Muscle of back (tissue), 13 donors: ENCODE measurements at places on chromosomes 5 and 9.

GRCh38 chr5:123433596-123433995, 10.4 kb upstream of the CEP120 start:
- no peak for DNase-seq

DNA sequence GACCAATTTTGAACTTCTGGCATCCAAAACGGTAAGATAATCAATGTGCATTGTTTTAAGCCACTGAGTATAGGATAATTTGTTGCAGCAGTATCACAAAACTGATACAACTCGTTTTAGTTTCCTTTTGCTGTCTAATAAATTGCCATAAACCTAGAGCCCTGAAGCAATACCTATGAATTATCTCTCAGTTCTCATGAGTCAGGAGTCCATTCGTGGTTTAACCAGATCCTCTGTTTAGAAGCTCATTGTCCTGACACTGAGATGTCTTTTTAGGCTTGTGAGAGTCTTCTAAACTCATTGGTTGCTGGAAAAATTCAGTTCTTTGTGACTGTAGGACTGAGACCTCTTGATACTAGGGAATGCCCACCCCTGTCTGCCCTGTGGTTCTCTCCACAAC, 262.9 kb downstream of the SEMA5A start:
- DNase-seq, result no peak

- no peak for DNase-seq
Measured at GRCh38 chr5:63211448-63212132, 633.0 kb downstream of the LRRC70 start.

DNA sequence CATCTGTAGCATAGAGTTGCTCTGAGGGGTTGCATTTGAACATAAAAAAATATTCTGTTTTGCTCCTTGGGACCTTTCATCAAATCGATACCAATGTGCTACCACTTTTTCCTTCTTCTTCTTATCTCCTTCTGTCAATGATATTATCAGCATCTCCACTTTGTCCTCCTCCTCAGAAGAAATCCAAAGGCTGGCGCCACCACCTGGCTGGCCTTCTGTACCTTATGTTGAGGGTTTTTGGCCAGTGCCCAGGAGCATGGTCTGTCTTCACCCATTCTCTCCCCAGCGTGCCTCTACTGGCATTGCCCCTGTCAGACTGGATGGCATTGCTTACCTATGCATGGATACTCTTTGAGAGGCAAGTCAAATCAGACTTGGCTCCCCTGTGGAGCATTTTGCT, 167.2 kb downstream of the CFAP90 start:
- no peak for DNase-seq

DNA sequence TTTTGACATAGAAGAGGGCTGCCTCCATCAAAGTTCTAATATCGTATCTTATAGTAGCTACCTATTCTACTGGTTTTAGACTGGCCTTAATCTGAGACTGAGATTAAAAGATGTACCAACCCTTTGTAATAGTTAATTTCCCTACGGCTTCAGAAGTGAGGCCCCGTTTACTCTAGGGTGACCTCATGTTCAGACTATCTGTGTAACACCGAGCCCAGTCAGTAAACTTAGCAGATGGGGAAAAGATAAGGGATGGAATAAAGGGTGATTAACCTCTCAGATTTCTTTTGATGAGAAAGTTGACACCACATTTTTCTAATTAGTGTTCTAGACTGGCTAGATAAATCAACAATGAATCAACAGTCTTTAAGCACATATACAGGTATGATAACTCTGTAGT, 283.1 kb downstream of the KCTD16 start:
- DNase-seq, result no peak

DNA sequence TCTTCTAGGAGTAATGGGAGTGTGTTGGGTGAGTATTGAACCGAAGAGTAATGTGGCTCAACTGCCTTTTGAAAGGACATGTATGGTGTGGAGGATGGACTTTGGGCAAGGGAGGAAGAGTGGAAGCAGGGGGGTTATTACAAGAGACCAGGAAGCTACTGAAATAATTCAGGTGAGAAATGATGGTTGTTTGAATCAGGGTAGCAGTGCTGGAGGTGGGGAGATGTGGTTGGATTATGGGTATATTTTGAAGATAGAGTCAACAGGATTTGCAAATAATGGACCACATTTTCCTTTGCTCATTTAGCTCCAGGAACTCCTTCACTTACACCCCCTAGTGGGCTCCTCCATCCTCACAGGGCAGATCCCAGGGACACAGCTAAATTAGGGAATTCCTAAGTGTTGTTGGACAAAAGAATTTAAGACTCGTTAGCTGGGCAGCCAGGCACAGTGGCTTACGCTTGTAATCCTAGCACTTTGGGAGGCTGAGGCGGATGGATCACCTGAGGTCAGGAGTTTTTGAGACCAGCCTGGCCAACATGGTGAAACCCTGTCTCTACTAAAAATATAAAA, 1.2 kb upstream of the SLC4A9 start:
- no peak for DNase-seq

DNA sequence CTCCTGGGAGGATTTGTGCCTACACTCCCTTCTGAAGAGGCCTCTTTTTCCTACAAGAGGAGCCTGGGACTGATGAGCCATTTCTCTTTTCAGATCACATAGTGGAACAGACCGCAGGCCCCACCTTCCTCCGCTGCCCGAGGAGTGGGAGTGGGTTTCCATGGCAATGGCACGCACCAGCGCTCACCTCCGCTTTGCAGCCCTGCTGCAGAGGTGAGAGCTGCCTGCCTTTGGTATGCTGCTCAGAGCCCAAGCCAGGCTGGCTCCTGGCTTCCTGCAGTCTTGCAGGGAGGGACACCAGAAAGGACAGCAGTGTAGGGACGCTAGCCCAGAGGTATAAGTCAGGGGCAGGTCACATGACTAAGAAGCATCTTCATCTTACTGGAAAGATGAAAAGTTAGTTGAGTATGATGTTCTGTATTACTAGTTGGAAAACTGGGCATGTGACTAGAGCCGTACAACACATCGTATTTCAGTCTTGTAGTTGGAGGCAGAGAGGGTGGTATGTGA, 12.4 kb downstream of the PTTG1 start:
- peak; percentile 38 for DNase-seq

DNA sequence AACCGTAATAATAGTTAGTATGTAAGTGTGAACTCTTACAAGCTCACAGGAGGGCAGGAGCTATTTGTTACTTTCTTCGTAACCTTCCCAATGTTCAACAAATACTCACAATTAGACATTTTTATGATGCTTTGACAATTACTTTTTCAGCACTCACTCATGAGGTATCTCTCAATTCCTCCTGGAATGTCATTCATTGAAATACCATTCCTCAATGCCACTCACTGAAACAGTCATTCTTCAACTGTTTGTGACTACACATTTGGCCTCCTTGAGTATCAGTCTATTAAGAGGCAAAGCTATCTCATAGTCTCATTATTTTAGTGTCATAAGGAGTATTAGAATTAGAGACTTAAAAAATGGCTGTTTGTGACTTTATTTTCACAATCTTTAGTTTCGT, 734.1 kb upstream of the DMAC1 start:
- no peak for DNase-seq

DNA sequence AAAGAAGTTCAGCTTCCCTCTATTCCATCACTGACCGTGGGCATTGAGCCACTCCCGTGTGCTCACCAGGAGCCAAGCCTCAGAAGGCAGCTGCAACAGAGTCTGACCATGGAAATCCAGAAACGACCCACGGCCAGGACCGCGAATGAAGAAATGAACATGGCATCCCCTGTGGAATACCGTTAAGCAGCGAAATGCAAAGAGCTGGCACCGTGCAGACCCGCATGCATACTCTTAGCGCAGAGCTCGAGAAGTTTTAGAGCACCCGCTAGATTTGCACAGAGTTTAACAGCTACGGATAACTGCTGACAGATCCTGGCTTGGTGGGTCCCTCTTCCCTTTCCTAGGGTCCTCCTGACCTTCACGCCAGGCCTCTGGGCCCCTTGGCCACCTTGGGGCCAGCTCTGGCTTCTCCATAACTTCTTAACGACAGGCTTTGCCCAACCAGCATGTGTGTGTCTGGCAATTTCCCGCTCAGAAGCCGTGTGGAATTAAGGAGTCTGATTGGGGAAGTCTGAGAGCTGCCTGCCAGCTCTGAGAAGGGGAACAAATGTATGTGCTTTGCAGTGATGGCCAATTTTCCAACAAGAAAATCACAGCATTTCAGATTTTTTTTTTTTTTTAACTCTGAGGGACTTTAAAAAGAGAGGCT, 75.3 kb upstream of the COL5A1 start:
- DNase-seq, result peak; percentile 65

GRCh38 chr5:12162863-12163262, 258.6 kb upstream of the CTNND2 start:
- no peak for DNase-seq

- no peak for DNase-seq
Measured at GRCh38 chr5:24161559-24161958, 483.2 kb downstream of the CDH10 start.

GRCh38 chr5:59756373-59757035, 137.0 kb downstream of the PDE4D start:
- DNase-seq, result no peak

GRCh38 chr9:135012166-135012565, 75.3 kb upstream of the OLFM1 start:
- DNase-seq, result no peak

- DNase-seq, result peak; percentile 75
Measured at GRCh38 chr5:151234476-151235238, 10.8 kb upstream of the CCDC69 start.

- DNase-seq, result no peak
Measured at GRCh38 chr5:34918025-34918424, 2.5 kb downstream of the BRIX1 start.

DNA sequence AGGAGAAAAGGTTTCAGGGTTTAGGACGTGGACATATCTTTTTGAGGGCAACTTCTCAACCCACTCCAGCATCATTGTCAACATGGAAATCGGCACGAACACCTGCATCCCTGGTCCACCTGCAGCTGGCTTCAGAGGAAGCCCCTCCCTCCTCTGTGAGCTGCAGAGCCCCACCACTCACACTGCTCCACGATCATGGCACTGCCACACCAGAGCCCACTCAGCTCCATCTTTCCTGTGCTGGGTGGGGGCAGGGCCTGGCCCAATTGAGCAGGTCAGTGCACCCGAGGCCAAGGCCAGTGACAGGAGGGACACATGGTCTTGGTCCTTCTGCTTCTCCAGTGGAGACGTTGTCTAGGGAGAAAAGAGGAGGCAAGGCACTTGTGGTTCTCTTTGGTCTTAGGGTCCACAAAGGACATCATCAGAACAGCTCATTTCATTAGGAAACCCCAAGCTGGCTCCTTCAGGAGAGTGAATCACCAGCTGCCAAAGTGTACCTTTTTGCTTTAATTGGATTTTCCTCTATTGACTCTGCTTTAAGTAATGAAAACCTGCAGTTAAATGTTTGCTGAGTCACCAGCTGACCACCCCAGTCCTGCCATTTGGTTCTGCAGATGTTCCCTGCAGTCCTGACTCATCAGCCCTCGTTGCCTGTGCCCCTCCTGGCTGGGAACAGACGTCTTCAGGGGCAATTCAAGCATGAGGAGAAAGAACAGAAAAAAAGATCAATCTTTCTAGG, 56.2 kb downstream of the UBE2QL1 start:
- peak; percentile 6 for DNase-seq

- DNase-seq, result no peak
Measured at GRCh38 chr5:107646418-107646817, 24.3 kb downstream of the EFNA5 start.

DNA sequence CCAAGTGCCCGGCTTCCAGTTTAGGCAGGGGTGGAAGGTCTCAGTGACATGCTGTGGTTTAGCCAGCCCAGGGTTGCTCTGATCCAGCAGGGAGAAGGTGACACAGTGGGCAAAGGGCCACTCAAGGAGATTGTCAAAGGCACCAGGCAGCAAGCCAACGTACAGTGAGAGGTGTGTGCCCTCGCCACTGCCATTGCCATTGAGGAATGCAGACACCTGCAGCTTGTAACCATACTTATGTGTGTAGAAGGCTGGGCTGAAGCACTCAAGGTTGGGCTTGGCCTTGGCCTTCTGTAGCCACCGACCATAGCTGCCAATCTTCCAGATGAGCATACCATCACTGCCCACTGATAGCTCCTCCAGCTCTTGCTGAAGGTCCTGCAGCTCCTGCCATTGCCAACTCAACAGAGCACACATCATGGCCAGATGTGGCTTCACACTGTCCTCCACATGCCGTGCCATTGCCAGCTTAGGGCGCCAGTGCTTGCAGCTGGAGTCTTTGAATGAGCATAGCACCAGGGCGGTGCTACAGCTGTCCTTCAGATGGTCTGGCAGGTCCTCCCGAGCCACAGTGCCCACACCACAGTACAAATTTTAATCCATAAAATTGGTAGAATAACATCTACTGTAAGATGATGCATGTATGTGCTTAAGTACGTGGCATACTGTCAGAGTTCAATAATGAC, 59.7 kb upstream of the HMHB1 start:
- DNase-seq, result no peak

DNA sequence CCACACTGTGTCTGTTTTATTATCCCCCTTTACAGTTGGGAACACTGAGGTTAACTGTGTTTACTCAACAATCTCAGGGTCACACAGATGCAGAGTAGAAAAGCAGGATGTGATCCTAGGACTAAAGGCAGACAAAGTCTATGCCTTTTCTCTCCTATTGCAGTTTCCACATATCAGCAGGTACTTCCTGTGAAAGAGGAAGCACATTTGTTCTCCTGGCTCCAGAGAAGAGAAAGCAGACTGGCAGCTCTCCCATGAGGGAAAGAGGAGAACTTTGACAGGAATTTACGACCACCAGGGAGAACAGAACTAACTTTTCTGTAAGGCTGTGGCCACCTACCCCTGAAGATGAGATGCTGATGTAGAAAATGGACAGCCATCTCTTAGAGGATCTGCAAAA, 84.2 kb upstream of the TNC start:
- DNase-seq, result no peak

GRCh38 chr9:37987467-37987981, 81.5 kb downstream of the SHB start:
- DNase-seq, result no peak

- DNase-seq, result no peak
Measured at GRCh38 chr9:82722051-82722450, 340.9 kb downstream of the RASEF start.

DNA sequence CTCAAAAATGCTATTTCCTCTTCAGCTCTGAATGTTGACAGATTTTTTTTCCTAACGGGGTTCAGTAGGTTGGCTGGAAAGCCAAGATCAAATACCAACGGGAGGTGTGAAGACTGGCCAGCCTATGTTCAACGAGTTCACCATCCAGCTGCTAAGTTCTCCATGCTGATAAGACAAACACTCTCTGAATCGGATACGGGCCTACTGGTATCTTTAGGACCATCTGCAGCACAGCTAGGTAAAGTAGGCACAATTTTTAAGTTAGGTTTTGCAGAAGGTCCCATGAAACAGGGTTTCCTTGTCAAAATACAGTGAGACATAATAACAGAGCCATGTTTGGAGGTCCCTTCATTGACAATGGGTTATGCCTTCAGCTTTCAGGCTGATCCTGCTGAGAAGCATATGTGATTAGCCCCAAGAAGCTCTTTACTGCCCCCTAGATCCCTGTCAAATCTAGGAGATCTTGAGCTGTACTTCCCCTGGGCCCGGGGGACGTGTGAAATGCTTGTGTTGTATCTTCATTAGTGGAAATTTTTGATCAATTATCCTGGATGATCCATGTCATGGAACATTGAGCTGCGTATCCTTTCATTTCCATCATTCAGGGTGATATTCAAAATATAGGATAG, 60.6 kb downstream of the PGM5 start:
- DNase-seq, result no peak

GRCh38 chr5:84685121-84685894, 300.6 kb upstream of the EDIL3 start:
- no peak for DNase-seq
